ENCODE measurements at places on chromosomes 16 and 17.

GRCh38 chr17:81075307-81075706 is 40.4 kb downstream of the BAIAP2 start:
- DNase-seq, result no peak

GRCh38 chr17:64081802-64082799 is 47.8 kb downstream of the ERN1 start:
- peak; percentile 51 for DNase-seq

- DNase-seq, result no peak
Observed at GRCh38 chr16:87484487-87485331, 8.1 kb downstream of the ZCCHC14 start.

DNA sequence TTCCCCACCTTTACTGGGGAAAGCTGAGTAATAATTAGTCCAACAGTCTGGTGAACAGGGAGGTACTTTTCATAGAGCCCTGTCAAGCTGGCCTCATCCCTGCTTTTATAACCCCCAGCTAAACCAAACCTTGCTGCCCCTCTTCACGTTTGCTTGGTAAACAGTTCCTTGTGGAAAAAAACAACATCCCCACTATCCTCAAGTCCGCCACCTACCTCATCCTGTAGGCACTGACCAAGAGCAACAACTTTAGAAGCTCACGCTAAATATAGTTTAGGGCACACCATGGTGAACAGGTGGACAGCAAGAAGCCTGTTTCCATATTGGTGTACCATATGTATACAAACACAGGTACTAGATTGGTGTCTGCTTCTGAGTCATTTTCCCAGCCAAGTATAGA is 16.5 kb downstream of the NFE2L1 start:
- DNase-seq, result no peak

GRCh38 chr17:8176998-8177731 is 985 bp upstream of the TMEM107 start:
- no peak for DNase-seq

DNA sequence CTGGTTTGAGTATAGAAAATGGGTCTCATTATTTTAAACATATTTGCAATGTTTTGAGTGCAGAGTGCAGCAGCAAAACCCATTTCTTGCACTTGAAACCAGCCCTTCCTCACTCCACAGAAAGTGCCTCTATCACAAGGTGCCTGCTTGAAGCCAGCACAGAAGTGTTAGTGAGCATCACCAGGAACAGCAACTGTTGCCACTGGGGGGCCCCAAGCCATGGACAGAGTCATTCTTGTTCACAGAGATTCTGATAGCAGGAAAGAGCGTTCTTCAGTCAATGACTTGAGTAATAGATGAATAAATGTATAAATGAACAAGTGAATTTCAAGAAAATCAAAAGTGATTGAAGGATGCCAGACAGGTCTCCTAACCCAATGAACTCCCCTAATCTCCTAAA is 45.6 kb downstream of the CHD9NB start:
- DNase-seq, result no peak

DNA sequence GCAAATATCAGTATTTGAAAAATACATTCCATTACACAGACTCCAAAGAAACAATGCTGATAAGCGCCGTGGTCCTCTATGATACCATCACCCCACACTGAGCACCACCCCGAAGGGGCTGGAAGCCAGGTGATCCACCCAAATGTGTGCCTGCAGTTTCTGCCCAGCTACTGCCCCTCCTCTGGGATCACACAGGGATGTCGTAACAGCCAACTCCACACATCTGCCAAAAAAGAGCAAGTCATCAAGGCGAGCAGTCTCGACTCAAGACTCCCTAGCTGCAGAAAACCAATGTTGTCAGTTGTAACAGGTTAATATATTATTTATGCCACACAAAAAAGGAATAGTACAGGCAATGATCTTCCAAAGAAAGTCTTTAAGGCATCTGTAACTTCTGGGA is 21.0 kb downstream of the CYB5D2 start:
- DNase-seq, result no peak

DNA sequence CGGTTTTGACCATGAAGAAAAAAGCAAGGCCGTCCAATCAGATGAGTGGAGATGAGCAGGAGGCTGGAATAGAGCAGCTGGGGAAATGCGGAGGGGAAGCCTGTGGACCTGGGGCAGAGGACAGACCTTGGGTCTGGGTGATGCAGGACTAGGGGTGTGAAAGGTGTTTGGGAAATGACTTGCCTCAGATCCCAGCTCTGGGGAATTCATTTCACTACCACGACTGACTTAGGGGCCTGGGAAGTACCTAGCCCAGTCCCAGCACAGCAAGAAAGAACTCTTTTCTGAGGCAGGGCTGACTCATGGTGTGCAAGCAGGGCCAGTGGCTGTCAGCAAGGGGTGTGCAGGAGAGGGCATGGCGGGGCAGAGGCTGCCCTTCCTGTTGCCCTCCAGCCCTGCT is 14.8 kb downstream of the DNAI2 start:
- no peak for DNase-seq

DNA sequence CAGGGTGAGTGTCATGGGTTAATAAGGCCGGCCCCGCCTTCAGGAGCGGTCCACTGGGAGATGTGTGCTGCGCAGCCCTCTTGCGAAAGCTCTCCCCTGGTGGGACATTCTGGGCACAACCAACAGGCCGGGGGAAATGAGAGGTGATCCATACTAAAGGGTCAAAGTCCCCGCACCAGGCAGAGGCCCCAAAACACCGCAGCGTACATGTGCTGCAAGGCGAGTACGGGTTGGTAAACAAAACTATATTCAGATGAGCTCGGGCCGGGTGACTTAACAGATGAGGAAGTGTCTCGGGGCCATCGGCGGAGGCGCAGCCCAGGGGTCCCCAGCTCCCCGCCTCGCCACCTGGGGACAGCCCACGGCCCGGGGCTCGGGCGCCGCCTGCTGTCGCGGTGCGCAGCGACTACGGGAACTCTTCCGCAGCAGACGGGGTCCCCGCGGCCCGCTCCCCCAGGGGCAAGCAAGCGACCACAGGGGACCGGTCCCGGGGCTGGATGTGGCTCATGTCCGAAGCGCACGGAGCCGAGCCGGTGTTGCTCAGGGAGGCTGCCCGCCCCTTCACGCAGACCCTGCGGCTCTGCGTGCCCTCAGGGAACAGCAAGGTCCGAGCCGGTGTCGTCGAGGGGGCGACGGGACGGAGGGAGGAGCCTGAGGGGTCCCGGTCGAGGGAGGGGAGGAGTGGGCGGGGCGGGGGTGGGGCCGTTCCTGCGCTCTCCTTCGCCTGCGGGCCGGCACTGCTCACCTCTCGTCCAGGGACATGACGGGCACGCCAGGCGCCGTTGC is at the start of gene RAB37:
TSS of gene RAB37 (plus strand) at position 744 of the 786 bp plus-strand sequence. CDS start at position 761, 17 bp downstream.
- no peak for DNase-seq

GRCh38 chr16:65660390-65660789 is 538.5 kb upstream of the CDH11 start:
- no peak for DNase-seq

DNA sequence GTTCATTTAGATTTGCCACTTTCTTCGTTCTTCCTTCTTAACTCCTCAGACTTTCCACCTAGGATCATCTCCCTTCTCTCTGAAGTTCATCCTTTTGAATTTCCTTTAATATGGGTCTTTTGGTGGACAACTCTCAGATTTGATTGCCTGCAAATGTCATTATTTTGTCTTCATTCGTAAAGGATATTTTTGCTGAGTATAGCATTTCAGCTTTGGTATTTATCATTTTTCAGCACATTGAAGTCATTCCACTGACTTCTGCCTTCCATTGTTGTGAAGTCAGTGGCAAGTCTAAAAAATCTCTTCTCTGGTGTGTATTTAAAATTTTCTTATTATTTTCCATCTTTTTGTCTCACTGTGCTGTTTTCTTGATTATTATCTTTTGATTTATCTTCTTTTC is 45.4 kb downstream of the GAN start:
- DNase-seq, result no peak

DNA sequence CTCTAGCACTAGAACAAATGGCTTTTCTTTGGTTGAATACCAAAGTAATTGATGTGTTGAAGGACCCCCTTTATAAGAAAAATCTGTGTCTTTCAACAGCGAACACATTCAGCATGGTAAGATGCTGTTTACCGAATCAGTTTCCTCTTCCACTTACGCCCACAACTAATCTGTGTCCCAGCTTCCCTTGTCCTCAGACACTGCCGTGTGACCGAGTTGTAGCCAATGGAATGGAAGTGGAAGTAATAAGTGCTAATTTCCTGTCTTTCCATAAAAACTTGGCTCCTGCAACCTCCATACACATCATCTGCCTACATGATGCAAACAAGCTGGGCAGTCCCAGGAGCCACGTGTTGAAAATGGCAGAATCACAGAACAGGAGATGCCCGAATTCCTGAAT is 10.4 kb downstream of the CDIPT start:
- no peak for DNase-seq

DNA sequence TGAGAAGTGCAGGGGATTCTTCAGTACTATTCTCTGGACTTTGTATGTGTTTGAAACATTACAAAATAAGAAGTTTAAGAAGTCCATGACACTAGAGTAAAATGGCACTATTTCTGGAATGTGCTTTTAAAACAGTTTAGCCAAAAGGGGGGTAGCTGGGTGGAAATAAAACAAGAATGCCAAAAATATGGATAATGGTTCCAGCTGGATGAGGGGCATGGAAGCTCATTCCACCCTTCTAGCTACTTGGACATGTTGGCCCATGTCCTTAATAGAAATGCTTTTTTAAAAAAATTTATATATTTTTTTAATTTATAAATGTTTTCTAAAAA is 13.1 kb downstream of the ZC3H7A start:
- DNase-seq, result no peak

DNA sequence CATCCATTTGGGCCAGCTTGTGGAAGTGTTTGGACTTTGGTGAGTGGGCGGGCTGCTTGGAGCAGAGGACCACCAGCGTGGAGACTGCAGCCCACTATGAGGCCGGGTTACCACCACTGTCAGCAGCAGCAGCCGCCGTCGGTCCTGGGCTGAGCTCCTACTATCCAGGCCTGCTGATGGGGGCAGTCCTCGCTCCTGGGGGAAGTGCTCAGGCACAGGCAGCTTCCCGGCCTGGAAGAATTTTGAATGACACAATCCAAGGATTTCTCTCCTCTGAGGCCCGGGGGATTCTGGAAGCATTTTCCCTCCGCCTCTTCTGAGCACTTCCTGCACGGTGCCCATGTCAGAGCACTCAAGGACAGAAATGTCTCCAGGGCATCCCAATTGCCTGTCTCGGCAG is 5.3 kb upstream of the NOD2 start:
- DNase-seq, result no peak

DNA sequence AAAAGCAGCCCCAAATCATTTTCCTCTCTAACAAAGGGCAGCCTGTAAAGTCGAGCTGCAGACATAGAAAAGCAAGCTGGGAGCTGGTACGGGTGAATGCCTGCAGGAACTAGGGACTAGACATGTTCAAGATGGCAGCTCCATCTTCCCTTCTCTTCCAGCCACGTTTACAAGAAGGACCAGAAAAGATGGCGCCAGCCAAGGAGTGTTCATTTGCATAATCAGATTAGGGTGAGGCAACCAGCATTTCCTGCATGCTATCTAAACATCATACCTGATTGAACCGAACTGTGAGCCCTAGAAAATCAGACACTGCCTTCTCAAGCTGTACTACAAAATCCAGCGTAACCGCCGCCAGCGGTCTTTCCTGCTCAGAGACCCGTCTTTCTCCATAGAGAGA is 896.8 kb downstream of the CDH11 start:
- no peak for DNase-seq

DNA sequence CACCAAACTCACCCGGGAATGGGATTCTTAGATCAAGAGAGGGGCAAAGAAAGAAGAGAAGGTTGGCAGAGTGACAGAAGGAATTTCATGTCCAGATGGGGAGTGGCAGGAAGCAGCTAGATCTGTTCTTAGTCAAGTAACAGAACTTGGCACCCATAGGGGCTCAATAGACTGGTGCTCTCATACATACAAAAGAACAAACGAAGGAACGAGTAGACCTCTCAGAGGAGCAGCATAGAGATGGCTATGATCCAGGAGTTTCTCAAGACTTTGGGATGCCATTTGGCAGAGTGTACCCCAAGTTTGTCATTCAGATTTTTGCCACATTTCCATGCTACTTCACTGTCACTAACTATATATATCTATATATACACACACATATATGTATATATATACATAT is 47.9 kb downstream of the GINS3 start:
- no peak for DNase-seq

DNA sequence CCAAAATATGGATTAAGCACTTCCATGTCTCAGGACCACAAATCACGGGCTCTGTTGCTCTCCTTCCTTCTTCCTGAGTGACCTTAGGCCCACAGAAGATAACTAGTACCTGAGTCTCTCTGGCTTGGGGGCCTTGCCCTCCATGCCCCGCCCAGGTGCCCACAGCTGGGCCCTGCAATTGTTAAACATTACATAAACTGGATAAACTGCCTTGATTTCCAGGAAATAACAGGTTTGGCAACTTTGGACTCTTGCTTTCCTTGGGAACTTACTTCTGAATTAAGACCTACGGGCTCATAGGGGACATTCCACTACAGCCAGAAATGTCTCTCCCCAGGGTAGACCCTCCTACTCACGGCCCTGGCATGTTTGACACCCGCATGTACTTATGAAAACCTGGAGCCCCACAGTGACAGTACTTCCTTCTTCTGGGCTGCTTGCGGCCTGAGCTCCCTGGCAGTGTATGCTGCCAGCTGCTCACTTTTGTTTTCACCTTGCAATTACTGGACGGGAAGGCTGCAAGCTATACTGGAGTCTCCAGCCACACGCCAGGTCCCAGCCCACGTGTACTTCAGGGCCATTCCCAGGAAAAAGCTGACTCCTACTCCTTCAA is 2.3 kb upstream of the UBALD2 start:
- DNase-seq, result no peak

DNA sequence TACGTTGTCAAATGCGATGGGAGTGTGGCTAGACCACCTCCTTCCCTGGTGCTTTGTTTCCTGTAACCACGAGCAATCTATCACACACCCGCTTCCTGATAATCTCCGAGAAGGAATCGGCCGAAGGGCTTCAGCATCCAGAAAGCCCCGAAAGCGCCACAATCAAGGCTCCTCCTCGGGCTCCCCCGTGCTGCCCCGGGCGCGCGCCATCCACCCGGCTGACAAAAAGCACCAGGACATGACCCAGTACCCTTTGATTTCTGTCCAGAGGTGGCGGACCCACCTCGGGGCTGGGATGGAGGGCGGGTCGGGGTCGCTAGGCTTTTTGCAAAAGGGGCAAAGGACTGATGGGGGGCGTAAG is 743 bp upstream of the ARMC7 start:
- no peak for DNase-seq

DNA sequence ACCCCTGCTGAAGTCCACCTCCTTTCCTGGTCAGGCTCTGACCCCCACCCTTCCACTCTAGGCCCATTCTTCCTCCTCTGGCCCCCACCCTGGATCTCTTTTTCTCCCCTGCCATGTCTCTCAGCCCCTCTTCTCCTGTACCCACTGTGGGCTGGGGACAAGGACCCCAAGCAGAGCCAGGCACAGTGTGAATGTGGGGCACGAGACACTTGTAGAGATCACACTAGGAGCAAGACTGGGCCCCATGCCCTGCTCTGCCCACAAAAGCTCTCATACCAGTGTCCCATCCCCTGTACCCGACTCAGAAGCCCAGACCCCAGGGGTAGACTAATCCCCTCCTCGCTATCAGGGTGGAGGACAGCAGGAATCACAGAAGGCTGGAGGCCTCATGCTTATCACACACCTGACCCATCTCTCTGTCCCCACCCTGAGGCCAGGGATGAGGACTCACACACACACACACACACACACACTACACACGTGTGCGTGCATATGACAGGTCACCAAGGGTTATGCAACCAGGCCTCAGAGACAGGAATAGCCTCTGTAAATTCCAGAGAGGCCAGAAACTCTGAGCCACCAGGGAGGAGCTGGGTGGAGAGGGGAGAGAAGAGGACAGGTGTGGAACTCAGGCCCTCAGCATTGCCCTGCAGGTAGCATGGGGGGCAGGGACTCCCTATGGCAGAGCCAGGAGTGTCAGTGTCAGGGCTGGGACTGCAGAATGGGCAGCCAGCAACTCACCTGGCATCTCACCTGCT is 21.1 kb downstream of the ARHGAP27 start:
- DNase-seq, result no peak
